NCI-H187 treated with DMSO at 0.1 percent for 48 hours (cell line): ENCODE measurements at places on chromosomes 12 and 14.

GRCh38 chr12:80901661-80902060 is 36.1 kb downstream of the LIN7A start:
- no peak for DNase-seq

- DNase-seq = no peak
Observed at GRCh38 chr14:26596543-26597061, 1.2 kb downstream of the NOVA1 start.

- peak; percentile 62 for DNase-seq
Observed at GRCh38 chr14:32366986-32367385, 37.9 kb downstream of the AKAP6 start.

- DNase-seq = no peak
Observed at GRCh38 chr12:99332936-99333591, 314.5 kb upstream of the GARIN6 start.

- no peak for DNase-seq
Observed at GRCh38 chr12:93664573-93665138, 12.5 kb upstream of the CRADD start.

GRCh38 chr14:21768116-21768874 is 94.7 kb upstream of the OR4E1 start:
- DNase-seq = no peak
